ENCODE measurements at places on chromosomes 2 and 18. TPM values are rescaled to one million over a fixed set of nuclear protein-coding genes. Genes with fewer than 3 reads are reported as not detected.
A peak's percentile ranks its signal among the peaks of the same experiment; 100 is the strongest.

DNA sequence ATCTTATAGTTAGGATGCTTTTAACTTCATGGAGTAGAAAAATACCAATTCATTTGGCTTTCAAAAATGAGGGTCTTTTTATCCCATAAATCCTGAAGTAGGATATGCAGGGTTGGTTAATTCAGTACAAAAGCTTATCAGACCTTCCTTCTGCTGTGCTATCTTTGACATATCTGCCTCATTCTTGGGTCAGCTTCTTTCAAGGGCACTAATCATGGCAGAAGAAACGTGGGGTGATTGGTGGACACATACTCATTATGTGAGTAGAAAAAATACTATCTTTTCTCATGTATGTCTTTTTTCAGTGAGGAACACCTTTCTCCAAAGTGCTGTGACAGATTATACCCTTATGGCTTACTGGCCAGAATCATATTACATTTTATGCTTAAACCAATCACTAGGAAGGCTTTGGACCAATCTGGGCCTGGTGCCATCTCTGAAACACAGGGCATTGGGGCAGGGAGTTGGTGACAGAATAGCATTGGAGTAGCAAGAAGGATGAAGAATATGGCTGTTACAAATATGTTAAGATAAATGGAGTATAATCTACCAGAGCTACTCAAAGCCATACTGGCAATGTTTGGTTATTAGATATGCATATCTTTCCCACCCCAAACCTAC is 10.1 kb downstream of the UGP2 start:
- DNase-seq, result no peak

GRCh38 chr2:148279216-148279615 is 258.3 kb downstream of the MBD5 start:
- no peak for DNase-seq

- DNase-seq, result peak; percentile 14
Measured at GRCh38 chr2:102619414-102620319, at the start of gene SLC9A2. TSS of gene SLC9A2 (plus strand) at chr2:102619553. CDS start at chr2:102619849, 296 bp downstream.

- DNase-seq, result no peak
Measured at GRCh38 chr2:62538756-62539155, 32.8 kb upstream of the TMEM17 start.

GRCh38 chr2:70029814-70030409 is 57.4 kb upstream of the PCBP1 start:
- DNase-seq, result peak; percentile 87

DNA sequence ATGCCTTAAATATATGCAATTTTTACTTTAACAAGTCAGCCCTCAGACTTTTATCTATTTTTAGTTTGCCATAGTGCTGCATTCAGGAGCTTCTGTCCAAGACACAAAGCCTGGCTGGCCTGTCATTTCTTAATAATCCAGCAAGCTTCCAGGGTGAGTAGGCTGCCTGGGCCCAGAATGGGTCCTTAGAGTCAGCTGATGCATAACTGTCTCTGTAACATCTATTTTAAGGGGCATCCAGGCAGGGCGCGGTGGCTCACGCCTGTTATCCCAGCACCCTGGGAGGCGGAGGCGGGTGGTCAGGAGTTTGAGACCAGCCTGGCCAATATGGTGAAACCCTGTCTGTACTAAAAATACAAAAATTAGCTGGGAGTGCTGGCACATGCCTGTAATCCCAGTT is 11.8 kb upstream of the GNLY start:
- no peak for DNase-seq

DNA sequence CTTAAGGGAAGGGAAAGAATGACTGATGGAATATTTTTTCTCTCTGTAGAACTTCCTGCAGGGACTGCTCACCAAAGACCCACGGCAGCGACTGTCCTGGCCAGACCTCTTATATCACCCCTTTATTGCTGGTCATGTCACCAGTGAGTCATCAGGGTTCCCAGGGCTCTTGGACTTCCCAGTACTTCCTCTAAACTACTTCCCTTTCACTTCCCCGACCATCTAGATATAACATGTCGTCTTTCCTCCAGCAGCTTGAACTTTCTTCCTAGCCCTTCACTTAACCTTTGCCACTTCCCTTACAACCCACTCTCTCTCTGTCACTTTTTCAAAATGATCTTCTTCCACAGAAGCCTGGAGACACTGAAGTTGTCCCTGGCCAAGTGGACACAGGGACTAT is 7.2 kb downstream of the STK36 start:
- DNase-seq, result no peak

DNA sequence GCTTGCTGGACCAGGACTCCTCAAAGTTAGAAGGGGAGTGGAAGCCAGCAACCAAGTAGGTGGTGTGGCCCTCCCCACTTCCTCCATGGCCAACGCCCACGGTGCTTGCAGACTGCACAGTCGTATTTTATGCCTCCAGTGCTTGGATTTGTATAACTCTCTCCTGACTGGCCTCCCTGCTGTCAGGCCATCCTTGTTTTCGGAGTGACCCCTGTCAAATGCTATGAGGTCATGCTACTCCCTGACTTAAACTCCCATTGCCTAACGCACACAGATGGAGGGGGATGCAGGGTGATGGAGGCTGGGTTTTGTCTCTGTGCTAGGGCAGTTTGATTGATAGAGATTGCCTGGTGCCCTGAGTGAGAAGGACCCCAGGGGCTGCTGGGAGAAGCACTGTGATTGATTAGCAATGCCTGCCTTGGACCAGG is 36.1 kb downstream of the GLI2 start:
- DNase-seq, result no peak

DNA sequence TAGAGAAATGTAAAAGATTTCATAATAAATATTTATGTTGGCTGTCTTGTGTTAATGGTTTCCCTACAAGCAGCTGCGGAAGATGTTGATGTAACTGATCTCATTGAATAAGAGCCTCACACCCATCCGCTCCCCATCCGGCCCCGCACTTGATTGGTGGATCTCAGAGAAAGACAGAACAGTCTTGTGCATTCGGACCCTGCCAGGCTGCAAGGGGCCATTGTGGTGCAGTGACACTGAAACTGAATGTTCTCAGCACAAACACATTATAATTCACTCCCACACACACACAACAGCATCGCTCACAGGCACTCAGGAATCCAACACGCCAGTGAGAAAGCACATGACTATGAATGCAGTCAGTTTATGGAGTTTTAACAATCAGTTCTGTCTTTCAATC is 47.8 kb downstream of the PRELID3A start:
- no peak for DNase-seq

DNA sequence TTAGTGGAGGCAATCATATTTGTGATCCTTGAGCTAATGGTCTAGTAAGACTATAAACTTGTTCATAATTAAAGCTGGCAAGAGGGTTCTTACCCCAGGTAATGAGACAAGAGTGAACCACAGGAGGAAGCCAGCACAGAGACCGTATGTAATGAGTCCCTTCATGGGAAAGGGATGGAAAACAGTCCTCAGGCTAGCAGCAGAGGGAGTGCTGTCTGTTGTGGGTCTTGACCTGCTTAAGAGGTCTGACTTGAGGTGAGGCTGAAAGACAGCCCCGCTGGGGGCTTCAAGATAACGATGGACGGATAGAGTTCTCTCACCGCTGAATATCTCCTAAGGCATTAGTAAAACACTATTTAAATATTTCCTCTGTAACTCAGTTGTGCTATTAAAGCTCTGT is 16.2 kb upstream of the POLE4 start:
- DNase-seq, result no peak

DNA sequence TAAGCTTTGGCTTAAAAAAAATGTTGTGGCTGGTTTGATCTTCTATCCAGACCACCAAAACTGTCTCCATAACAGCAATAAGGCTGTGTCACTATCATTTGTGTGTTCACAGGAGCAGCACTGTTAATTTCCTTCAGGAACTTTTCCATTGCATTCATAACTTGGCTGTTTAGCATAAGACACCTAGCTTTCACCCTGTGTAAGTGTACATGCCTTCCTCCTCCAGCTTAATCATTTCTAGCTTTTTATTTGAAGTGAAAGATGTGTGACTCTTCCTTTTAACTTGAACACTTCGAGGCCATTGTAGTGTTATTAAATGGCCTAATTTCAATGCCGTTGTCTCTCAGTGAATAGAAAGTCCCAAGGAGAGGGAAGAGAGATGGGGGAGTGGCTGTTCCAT is 352.9 kb upstream of the VWC2L start:
- no peak for DNase-seq

- DNase-seq, result no peak
Measured at GRCh38 chr2:26487192-26487591, 9.3 kb upstream of the OTOF start.

- DNase-seq, result no peak
Measured at GRCh38 chr2:31263636-31264190, 29.8 kb downstream of the EHD3 start.

GRCh38 chr2:126644630-126645191 is 11.2 kb upstream of the GYPC start:
- DNase-seq, result no peak

- DNase-seq, result no peak
Measured at GRCh38 chr2:62919041-62919440, 131.6 kb upstream of the OTX1 start.

DNA sequence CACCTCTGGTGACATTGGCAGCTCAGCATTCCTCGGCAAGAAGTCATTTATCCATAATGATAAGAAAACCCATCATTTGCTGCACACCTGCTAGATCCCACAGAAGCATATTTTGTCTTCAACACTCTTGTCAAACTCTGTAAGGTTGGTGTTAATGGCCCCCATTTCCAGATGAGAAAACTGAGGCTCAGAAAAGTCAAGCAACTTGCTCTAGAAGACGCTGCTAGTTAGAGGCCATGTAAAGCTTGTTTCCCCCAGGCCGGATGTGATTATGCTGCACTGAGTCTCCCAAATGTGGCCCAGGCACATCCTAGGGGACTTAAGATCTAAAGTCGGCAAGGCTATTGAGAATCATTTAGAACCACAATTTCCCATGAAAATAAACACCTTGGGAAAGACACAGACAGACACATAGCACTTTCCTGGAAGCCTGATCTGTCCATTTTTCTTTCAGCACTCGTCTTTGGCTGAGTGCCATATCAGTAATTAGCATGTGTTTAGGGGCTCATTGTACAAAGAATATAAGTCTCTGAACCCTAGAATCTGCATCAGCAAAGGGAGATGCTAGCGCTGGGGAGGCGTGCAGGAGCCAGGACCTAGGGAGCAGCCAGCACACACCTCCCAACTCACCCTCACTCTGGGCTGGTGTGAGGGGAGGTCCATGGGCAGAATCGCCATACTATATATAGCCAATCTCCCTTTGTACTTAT is 39.3 kb downstream of the C1QL2 start:
- DNase-seq, result no peak

DNA sequence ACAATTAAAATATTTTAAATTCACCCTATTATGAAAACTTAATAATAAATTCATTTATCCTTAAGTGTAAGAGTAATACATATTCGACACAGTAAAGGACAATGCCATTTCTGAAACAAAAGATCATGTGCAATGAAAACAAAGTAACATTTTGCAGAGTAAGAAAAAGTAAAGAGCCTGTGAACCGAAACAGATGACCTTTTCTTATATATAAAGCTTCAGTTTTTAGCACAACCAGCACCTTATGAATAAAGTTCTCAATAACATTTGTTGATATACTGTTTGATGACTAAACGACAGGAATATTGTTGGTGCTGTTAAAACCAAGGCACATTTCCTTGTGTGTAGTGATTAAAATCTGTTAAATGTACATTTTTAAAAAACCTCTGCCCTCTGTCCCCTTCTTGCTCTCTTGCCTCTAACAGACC is 1.5 kb downstream of the PELI1 start:
- DNase-seq, result no peak

DNA sequence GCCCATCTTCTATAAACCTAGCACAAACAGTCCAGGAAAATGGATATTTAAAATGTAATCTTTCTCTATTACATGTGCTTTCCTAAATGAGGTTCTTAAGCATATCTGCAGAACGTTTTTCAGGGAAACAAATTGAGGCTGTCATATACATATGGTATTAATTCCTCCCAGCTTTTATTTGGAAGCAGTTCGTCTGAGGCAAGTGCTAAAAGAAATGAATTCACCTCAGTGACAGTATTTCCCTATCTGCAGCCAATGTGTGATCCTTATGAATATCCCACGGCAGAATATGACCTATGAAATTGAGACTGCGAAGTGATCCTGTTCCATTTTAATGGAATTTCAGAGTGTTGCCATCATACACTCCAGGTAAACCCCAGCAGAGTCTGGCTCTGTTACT is 7.1 kb downstream of the MYOM1 start:
- DNase-seq, result no peak

GRCh38 chr2:191863988-191864387 is 17.1 kb upstream of the CAVIN2 start:
- no peak for DNase-seq

- no peak for DNase-seq
Measured at GRCh38 chr2:21710496-21710895, 586.7 kb downstream of the TDRD15 start.

DNA sequence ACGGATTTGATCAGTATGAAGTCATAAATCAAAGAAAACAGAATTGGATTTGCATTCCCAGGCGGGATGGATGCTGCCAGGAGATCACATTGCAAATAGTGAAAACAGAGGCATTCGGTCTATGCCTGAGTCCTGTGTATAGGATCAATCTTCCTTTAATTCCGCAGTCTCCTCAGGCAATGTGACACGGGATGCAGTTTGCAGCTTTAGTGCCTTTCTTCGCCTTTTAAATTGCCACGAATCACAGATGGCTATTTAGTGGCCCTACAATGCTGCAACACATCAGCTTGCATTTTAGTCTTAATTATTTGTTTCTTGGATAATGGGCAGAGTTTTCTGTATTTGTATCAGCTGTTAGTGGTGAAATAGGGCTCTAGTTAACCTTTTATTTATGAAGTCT is 6.8 kb downstream of the ADCYAP1 start:
- DNase-seq, result no peak

DNA sequence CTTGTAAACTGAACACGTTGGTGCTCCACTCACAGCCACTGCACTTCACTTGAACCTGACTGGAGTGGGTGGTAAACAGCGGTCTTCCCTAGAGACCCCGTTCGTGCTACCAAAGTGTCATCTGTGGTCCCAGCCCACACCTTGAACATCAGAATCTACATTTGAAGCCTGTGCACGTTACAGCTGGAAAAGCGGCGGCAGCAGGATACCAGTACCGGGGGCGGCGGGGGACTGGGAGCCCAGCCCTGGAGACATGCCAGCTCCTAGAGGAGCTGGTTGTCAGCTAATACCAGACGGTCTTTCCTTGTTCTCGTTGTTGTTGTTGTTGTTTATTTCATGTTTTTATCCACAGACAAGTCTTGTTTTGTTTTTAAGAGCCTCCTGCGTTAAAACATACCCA is 156.7 kb downstream of the WDSUB1 start:
- peak; percentile 53 for DNase-seq

DNA sequence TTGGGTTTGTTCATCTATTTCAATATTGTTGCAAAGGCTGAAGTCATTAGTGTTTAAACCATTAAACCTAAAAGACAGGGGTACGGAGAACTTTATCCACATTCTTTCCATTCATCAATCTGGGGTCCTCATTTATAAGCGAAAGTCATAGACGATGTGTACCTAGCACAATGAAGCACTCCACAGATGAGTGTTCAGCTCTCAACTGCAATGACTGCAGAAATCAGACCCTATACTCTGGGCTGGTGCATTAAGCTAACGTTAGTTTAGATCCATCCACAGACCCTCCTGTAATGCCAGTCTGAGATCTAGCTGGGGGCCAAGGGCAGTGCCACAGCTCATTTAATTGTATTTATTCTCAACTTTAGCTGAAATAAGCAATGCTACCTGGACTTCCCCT is 155.2 kb downstream of the AFF3 start:
- no peak for DNase-seq

- no peak for DNase-seq
Measured at GRCh38 chr2:111707700-111708099, 176.3 kb downstream of the ANAPC1 start.

Gene PSTPIP2
- total RNA-seq, result 0.77 TPM

Gene TSN
- 35.1 TPM for total RNA-seq

Gene KIF3C
- 2.9 TPM for total RNA-seq

Gene RBKS
- total RNA-seq, result 5.2 TPM

Gene MPP4
- total RNA-seq, result not detected

Gene IL36A
- not detected for total RNA-seq

Gene AOX1
- 2.9 TPM for total RNA-seq

Gene ARHGAP15
- total RNA-seq, result 2.9 TPM

Measured in heart right ventricle (tissue), 16 donors.